PC-9 (cell line): ENCODE measurements at places on chromosomes 3 and 15. TPM values are rescaled to one million over a fixed set of nuclear protein-coding genes. Genes with fewer than 3 reads are reported as not detected.

DNA sequence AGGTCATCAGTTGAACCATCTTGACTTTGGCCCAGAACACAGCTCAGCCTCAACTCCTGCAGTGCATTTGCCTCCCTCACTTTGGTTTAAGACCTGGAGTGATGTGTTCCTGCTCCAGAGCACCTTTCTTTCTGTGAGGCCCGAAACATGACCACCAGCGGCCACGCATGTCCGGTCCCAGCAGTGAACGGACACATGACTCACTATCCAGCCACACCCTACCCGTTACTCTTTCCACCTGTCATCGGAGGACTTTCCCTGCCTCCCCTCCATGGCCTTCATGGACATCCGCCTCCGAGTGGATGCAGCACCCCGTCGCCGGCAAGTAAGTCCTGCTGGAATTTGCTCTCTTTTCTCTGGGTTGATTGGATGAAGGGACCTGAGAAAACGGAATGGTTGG is 253.8 kb upstream of the RARB start:
- no peaks in the 10 kb centered on the region for H3K27me3 ChIP-seq
- no peaks in the 10 kb centered on the region for H3K36me3 ChIP-seq

DNA sequence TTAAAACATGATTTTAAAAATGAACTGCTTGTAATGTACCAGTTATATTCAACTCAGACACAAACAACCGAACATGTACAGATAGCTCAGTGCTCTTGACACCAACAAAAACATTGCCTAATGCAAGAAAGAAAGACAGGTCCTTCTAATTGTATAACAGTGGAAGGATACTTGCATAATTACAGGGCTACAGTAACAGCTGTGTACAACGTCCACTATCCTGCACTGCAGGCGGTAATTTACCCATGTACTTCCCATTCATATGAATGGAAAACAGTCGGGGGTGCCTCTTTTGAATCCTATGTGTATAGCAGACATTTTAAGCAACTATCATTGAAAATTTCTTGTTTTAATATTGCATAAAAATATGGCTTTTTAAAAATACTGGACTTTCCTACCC is 41.1 kb upstream of the PLSCR5 start:
- H3K27me3 ChIP-seq = no peaks in the 10 kb centered on the region
- H3K27ac ChIP-seq = no peak overlapping the region
- no peak for DNase-seq
- H3K36me3 ChIP-seq = no peaks in the 10 kb centered on the region

DNA sequence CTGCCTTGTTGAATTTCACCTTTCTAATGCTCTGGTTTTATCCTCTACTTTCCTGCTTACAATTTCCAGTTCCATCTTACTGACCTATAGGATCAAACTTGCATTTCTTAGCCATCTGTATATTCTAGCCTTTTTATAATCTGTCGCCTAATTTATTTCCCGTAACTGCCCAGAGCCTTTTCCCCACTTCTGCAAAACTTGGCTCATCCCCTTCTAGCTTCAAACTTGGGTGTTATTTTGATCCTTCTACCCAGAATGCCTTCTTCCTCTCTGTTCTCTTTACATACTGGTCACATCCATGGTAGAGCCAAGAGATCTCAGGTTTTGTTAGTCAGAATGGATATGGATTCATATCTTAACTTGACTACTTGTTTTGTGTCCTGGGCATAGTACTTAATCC is 2.6 kb downstream of the SACM1L start:
- no peak for DNase-seq
- H3K4me3 ChIP-seq = no peak overlapping the region

GRCh38 chr3:141087778-141088130 is 36.6 kb downstream of the SPSB4 start:
- no peak overlapping the region for H3K4me3 ChIP-seq
- H3K27ac ChIP-seq = no peak overlapping the region
- no peaks in the 10 kb centered on the region for H3K4me1 ChIP-seq
- no peak for DNase-seq
- H3K36me3 ChIP-seq = no peaks in the 10 kb centered on the region
- H3K27me3 ChIP-seq = peaks cover 16% of the 10 kb centered on the region

GRCh38 chr15:96234109-96234892 is 96.2 kb upstream of the NR2F2 start:
- no peak for DNase-seq
- peaks cover 11% of the 10 kb centered on the region for H3K4me1 ChIP-seq
- no peaks in the 10 kb centered on the region for H3K36me3 ChIP-seq

DNA sequence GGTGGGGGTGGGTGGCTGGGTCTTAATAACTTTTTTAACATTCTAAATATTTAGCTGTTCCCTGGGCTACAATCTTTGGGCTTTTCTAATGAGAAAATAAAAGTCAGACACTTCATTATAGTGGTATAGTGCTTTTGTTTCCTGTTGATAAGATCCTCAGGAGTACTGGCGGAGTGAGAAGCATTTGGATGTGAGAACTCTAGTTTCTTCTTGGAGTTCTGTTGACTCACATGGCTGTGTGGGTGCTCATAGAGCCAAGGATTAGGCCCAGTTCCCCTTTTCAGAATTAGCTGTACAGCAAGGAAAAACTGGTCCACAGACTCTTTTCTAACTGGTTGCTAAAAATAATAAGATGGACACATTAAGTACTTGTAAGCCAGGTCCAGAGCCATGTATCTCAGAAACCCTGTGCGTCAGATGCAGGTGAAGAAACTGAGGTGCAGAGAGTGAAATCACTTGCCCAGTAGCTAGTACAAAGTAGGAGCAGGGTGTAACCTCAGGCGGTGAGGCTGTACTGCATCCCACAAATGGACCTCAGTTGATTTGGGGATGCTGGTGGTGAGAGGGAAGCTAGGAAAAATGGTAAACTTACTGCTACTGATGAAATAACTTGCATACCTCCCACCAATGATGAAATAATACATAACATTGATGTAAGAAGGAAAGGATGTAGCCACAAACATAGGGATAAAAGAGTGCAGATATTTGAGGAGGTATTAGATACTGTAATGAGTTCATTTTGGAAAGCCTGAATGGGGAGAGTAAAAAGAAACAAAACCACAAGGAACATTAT is 2.3 kb downstream of the ITPR1 start:
- H3K4me1 ChIP-seq = peaks cover 4% of the 10 kb centered on the region; the same call in 1 of the 2 replicates
- no peak overlapping the region for H3K4me3 ChIP-seq
- H3K27me3 ChIP-seq = no peaks in the 10 kb centered on the region
- no peak overlapping the region for H3K27ac ChIP-seq
- H3K36me3 ChIP-seq = no peaks in the 10 kb centered on the region

DNA sequence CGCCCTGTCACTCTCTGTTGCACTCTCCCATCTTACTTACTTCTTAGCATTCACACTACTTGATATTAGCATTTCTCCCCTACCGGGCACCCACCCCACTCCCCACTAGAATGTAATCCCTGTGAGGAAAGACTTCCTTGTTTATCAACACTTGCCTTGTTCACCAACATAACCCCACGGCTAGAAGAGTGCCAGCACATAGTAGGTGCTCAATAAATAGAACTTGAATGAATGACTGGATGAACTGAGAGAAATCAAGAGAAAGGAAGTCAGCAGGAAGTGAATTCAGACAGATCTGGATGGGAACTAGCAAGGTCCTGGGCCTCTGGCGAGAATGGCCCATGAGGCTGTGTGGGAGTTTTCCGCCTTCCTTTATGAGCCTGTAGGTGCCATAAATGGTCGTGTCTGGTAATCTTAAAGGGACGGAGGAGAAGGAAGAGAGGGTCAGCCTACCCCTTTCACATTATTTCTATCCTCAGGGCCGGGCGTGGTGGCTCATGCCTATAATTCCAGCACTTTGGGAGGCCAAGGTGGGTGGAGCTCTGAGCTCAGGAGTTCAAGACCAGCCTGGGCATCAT is 42.4 kb upstream of the HERC1 start:
- H3K27ac ChIP-seq = no peak overlapping the region
- no peaks in the 10 kb centered on the region for H3K4me1 ChIP-seq
- no peaks in the 10 kb centered on the region for H3K36me3 ChIP-seq
- H3K27me3 ChIP-seq = no peaks in the 10 kb centered on the region
- H3K4me3 ChIP-seq = no peak overlapping the region

DNA sequence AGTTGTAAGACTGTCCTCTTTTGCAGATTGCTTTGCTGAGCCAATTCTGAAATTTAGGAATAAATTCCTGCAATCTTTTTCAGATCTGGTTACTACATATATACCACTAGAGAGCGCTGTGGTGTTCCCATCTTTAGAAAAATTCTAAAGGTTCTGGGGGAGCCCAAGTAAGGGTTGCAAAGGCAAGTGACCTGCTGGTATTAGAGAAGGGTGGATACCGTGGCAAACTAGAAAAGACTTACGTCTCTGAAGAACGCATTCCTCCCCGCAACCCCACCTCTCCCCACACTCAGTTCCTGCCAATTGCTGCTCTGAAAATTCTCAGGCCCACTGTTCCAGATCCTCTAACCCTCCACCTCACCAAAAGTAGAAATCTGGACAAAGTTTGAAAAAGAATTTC is 48.5 kb downstream of the EFHB start:
- peaks cover 28% of the 10 kb centered on the region for H3K4me1 ChIP-seq
- H3K27me3 ChIP-seq = no peaks in the 10 kb centered on the region
- no peak for DNase-seq

DNA sequence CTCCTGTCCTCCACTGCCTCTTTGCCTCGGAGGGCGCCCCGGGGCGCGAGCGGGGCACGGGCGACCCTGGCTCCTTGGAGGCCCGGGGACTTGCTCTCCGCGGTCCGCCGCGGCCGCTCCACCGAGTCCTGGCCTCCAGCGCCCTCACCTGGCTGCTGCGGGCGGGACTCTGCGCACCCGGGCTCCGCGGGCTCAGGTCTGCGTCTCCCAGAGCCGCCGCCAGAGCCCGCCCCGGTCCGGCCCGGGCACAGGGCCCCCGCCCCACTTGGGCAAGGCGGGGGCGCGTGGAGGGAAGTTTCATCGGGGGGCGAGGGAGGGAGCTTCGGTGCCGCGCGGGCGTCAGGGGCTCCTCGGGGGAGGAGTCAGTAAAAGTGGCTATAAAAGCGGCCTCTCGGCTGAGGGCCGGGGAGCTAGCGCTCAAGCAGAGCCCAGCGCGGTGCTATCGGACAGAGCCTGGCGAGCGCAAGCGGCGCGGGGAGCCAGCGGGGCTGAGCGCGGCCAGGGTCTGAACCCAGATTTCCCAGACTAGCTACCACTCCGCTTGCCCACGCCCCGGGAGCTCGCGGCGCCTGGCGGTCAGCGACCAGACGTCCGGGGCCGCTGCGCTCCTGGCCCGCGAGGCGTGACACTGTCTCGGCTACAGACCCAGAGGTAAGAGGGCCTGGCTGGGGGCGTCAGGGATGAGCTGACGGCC is at the start of gene CEMIP:
Gene CEMIP (plus strand): TSS at position 407 of the 694 bp plus-strand sequence. CDS start 94,510 bp downstream, outside the sequence.
- peak within 1 kb of the TSS; percentile 75 for H3K4me3 ChIP-seq
- H3K27ac ChIP-seq = peak within 1 kb of the TSS; percentile 90
- H3K4me1 ChIP-seq = peaks cover 50% of the 10 kb centered on the region
- H3K36me3 ChIP-seq = 0 out of 2 replicates have a peak, but pooled peaks cover 9% of the 10 kb centered on the region

DNA sequence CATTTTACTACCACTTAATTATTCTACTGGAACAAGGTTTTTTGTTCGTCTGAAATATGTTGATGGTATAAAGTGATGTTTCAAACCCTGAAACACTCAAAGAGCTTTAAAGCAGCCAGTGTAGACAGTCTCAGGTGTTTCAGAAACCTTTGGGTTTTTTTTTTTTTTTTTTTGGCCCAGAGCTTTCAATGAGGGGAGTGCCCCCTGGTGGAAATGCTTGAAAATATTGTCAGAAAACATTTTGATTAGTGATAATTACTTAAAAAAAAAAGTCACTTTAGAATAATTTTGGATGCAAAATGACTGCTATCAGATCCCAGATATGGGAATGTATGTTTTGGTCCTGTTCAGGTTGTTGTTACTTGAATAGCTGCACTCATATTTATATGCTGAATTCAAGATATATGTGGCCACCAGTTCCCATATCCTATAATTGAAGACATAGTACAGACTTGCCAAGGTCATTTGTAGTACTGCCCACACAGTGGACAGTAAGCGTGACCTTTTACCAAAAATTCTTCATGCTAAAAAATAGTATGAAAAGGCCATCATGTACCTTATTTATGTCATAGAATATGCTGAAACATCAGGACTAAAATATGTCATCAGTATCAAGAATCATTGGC is 35.9 kb downstream of the SATB1 start:
- H3K27me3 ChIP-seq = no peaks in the 10 kb centered on the region
- DNase-seq = no peak
- no peaks in the 10 kb centered on the region for H3K36me3 ChIP-seq
- no peaks in the 10 kb centered on the region for H3K4me1 ChIP-seq
- no peak overlapping the region for H3K27ac ChIP-seq
- no peak overlapping the region for H3K4me3 ChIP-seq

- no peak overlapping the region for H3K27ac ChIP-seq
- no peak for DNase-seq
- H3K4me1 ChIP-seq = no peaks in the 10 kb centered on the region
- H3K36me3 ChIP-seq = no peaks in the 10 kb centered on the region
- H3K27me3 ChIP-seq = no peaks in the 10 kb centered on the region
Measured at GRCh38 chr15:33618350-33618749, 307.6 kb downstream of the RYR3 start.

DNA sequence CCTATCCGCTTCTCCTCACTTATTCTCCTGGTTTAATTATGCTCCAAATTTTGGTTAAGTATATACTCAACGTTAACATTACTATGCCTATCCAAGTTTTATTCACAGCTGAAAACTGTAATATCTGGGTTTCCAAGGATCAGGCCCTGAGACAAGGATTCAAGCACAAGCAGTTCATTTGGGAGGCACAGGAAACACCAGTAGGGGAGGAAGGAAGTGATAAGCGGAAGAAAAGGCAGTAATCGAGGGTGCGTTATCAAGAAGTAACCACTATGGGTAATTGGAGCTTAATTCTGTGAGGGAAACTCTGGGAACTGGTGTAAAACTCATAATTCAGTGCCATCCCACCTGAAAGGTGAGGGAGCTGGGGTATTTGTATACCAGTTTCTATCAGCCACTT is 120.3 kb downstream of the KCNAB1 start:
- no peak overlapping the region for H3K4me3 ChIP-seq
- DNase-seq = no peak
- H3K36me3 ChIP-seq = no peaks in the 10 kb centered on the region
- H3K4me1 ChIP-seq = no peaks in the 10 kb centered on the region

GRCh38 chr15:29968895-29969561 is 113.7 kb upstream of the GOLGA8J start:
- H3K4me3 ChIP-seq = no peak overlapping the region
- H3K4me1 ChIP-seq = no peaks in the 10 kb centered on the region
- DNase-seq = no peak
- no peaks in the 10 kb centered on the region for H3K36me3 ChIP-seq

The GPR27 gene
- total RNA-seq = not detected in 2 replicates

The SYNPR gene
- total RNA-seq = not detected in 2 replicates

The TRPM1 gene
- total RNA-seq = not detected in 2 replicates

The GPX1 gene
- total RNA-seq = 386 and 394 TPM in 2 replicates

The SLC22A13 gene
- total RNA-seq = 0.40 and 0.44 TPM in 2 replicates

The SERPINI2 gene
- total RNA-seq = not detected in 2 replicates

The LARP6 gene
- total RNA-seq = 31.2 and 33.4 TPM in 2 replicates

The NISCH gene
- 66.1 and 68.0 TPM in 2 replicates for total RNA-seq

The MESD gene
- total RNA-seq = 21.9 and 22.8 TPM in 2 replicates

The CHRNA3 gene
- not detected in 2 replicates for total RNA-seq

The TUSC7 gene
- not detected in 2 replicates for total RNA-seq

The CHRM5 gene
- total RNA-seq = not detected in 2 replicates

The ATXN7 gene
- total RNA-seq = 27.7 and 28.8 TPM in 2 replicates
